ENCODE measurements at places on chromosomes 3 and 15.

GRCh38 chr3:115685097-115685496 lies 61.8 kb downstream of the GAP43 start:
- DNase-seq, result no peak

- DNase-seq, result no peak
These were observed 8.2 kb upstream of the ITGA11 start for GRCh38 chr15:68440136-68440535.

DNA sequence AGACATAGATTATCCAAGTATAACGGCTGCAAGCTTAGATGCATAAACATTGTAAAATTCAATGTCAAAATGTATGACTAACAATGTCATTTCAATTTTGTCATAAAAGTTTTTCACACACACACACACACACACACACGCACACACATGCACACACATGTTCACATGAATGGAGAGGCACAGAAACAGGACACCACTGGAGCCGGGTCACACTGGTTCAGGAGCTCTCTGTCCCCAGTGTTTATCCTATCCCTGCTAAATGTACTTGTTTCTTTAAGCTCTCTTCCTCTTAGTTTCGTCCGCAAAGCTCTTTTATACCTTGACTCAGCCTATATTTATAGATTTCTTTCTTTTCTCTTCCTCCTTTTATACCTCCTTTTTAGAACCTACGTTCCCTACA lies 249.9 kb downstream of the CADPS start:
- DNase-seq, result no peak

GRCh38 chr3:177498037-177498857 lies 301.0 kb upstream of the TBL1XR1 start:
- no peak for DNase-seq

DNA sequence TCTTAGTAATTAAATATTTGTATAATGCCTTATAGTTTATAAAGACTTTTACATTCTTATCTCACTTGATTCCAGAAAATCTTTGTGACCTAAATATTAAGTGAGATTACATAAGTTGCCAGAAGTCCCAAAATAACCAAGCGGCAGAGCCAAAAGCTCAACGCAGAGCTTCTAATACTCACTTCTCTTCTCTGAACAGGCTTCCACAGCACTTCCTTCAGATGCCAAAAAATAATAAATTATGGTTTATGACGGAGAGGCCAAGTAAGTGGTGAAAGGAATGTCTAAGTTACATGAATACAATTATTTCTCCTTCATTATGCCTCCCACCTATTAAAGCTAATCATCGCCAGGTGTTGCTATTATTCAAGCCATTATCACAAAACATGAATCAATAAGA lies 110.3 kb downstream of the GBE1 start:
- DNase-seq, result no peak

GRCh38 chr15:101437618-101438481 lies 51.7 kb downstream of the PCSK6 start:
- DNase-seq, result no peak

GRCh38 chr15:44319385-44319784 lies 30.9 kb downstream of the GOLM2 start:
- DNase-seq, result no peak

DNA sequence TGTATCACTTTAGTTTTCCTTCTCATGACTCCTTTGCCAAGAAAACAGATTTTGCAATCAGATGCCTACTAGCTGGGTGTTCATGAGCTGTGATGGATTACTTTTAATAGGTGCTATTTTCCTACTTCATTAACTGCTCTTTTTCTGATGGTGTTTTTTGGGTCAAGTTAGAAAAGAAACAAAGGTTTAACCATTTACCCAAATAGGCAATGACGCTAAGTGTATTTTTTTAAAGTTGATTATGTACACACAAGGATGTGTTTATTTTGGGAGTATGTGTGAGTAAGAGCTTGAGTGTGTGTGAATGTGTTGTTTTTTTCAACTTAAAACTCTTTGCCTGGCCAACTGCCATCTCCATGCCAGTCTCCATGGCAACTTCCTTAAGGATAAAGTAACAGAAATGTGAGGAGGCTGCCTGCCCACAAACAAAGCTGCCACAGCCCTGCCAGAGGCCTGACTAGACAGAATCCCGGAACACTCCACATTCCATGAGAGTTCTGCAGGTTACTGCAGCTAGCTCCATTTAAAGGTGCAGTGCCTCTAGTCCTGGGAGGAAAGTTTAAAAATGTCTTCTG lies 215.6 kb upstream of the RBMS3 start:
- no peak for DNase-seq

DNA sequence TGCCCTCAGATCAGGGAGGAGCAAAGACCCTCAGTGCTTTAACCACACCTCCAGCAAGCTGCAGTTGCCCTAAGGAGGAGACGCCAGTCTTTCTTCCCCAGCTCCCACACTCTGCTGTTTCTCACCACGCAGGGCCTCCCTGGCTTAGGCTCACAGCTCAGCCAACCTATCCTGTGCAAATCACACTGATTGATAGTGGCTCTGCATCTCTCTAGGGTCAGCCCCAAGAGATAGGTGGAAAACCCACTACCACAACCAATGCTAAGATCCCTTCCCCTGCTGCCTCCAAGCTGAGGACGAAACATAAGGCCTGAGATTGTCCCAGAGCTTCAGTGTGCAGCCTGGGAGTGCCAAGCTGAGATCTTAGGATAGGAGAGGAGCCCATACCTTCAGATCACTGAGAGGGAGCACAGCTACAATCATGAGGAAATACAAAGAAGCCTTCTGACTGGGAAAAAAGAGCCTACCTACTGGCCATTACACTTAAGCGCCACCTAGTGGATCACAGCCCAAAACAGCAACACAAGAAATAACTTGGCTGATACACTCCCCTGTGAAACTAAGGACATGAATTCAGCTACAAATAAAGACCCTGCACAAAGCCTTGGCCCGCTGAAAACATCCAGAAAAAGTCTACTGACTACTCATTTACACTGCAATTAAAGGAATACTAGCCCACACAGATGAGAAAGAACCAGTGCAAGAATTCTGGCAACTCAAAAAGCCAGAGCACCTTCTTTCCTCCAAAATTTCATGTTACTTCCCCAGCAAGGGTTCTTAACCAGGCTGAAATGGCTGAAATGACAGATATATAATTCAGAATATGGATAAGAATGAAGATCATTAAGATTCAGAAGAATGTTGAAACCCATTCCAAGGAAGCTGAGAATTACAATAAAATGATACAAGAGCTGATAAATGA lies 271.5 kb upstream of the DCBLD2 start:
- DNase-seq, result no peak

DNA sequence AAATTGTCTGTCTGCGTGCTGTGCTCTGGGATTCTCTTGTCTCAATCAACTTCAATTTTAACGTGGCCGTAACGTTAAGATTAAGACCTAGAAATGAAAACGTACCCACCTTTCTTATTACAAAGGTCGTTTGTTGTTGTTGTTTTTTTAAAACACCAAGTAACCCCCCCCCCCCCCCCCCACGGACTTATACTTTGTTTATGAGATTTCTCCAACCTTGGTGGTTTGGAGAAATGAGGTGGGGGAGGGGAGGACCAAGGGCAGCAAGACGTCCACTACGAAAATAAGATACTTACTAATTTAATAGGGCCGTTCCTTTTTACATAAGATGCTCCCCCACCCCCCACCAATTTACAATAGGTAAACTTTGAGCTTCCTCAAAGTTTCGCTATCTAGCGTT lies 244.4 kb upstream of the TOPAZ1 start:
- no peak for DNase-seq

- no peak for DNase-seq
These were observed 30.0 kb downstream of the U2SURP start for GRCh38 chr3:143031327-143031726.

DNA sequence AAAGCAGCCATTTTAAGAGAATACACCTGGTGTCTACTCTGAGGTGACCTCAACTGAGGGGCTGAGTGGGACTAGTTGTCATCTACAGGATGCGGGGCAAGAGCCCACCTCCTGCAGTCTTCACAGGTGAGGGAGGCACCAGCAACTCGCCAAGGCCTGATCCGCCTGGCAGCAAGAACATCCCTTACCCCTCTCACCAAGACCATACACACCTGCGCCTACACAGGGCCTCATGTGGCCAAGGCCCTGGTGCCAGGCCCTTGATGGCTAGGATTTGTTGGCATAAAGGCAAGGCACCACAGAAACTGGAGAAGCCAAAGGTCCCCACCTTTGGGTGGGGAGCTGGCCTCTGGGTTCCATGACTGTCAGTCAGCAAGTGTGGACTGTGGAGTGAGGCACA lies 18.4 kb downstream of the ELP6 start:
- no peak for DNase-seq

GRCh38 chr3:33687406-33688010 lies 30.5 kb downstream of the CLASP2 start:
- no peak for DNase-seq

GRCh38 chr3:161187046-161187445 lies 34.1 kb upstream of the NMD3 start:
- no peak for DNase-seq

- no peak for DNase-seq
These were observed 678.1 kb upstream of the DPPA4 start for GRCh38 chr3:110015231-110015963.

GRCh38 chr15:100022391-100022790 lies 289.2 kb upstream of the LYSMD4 start:
- DNase-seq, result no peak

DNA sequence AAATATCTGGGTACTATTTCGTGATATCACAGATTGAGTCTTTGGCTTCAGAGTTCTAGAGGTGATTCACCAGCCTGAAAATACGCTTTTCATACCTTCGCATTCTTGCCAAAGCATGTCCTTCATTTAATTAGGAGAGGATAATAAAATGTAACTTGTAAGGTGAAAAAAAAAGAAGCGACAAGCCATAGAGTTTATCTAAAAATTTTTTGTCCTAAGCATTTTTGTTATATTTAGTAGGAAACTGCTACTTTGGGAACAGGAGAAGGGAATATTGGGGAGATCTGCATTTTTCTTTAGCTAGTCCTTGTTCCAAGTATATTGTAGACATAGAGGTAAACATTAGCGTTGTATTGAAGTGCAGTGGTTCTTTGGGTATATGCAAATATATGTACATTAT lies 120.1 kb downstream of the TCF12 start:
- DNase-seq, result no peak

DNA sequence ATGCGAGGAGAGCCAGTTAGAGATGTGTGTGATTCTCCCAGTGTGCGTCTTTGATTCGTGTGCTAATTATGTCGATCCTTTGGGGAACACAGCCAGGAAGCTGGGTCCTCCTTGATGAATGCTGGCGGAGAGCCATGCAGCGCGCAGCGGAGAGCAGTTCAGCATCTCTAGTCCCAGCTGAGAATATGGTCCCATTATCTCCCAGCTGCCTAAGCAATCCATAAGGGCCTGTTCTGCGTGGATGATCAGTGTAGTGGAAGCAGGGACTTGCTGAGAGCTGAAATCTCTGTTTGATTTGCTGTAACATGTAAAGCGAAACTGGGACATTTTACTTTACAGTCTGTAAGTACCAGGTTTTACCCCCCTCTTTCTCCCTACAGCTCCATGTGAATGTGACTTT lies 412.7 kb downstream of the CNTN4 start:
- no peak for DNase-seq

GRCh38 chr3:45182915-45183871 lies 37.0 kb upstream of the CDCP1 start:
- no peak for DNase-seq

DNA sequence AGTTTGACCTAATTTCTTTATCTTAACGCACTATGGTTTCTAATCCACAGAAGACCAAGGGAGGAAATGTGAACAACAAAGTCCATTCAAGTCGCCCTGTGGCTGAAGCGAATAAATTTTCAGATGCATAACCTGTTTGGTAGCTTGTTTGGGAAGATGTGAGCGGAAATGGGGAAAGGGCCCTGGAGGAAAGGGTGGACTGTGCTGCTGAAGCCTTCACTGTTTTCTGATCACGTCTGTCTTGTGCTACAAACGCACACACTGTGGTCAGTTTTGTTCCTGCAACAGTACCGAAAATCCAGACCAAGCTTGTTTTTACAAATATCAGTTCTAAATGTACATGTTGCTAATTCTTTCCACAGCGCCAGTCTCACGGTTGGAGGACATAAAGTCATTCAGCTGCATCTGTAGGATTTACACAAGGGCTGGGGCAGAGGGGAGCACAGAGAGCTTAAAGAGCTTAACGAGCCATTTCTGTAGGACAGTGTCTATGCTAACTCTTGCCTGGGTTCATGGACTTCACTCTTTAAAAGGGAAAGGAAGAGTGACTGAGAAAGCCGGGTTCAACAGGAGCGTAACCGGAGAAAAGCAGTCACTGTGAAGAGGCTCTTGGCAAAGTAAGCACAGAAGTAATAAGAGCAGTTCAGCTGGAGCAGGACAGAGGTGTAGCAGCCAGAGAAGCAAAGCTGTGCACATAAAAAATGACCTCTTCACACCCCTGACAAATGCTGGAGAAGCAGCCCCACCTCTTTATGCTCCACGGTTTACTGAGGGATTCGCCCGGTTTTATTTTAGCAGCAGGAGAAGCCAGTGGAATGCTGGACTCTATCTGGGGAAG lies 66.6 kb downstream of the USF3 start:
- no peak for DNase-seq

DNA sequence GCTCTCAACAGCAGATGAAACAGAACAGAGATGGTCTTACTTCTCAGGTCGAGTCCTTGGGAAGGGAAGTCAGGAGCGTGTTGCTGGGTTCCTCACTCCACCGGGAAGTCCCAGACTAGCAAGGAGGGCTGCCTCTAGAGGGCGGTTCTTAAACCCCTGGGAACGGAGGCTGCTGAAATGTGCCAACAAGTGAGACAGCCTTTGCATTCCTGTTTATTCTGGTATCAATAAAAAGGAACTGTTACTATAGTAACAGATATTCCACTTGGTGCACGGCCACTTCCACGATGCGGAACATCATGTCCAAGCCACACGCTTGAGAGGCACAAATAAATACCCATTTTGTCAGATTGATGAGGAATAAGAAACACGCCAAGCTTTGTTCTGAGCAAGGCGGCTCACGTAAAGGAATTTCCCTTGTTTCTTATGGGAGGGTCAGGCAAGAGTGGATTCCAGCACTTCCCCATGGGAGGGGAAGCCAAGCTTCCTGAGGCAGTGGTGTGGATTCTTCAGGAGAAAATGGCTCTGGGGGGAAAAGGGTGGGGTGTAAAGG lies at the start of gene FAM107A:
FAM107A (minus strand) TSS at position 123 of the 553 bp plus-strand sequence. CDS start 7,531 bp downstream, outside the sequence.
- no peak for DNase-seq

DNA sequence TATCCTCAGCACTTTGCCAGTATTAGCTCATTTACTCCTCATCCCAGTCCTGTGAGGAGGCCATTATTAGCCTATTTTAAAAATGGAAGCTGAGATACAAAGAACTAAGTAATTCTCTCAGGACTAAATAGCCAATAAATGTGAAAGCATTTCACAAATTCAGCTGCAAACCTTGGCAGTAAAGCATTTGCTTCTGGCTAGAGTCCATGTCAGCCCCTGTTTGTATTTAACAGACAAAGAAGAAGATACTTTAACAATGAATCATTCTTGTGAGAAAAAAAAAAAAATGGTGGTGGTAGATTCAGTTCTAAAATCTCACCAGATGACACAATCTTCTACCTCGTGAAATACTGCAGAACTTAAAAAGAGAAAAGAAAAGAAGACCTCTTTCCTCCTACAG lies 85.0 kb upstream of the CNTN6 start:
- no peak for DNase-seq
